ENCODE measurements at places on chromosomes 3 and 15. TPM values are rescaled to one million over a fixed set of nuclear protein-coding genes. Genes with fewer than 3 reads are reported as not detected.

Gene SMCO1
- total RNA-seq, result not detected

Gene PSTPIP1
- total RNA-seq, result not detected

Gene ANKRD63
- total RNA-seq, result 0.40 TPM

Gene ZBTB47
- total RNA-seq, result 5.0 TPM

Gene SLC51B
- total RNA-seq, result 16.8 TPM

Gene FBXL22
- 0.18 TPM for total RNA-seq

Gene CAND2
- total RNA-seq, result 0.41 TPM

Gene SERPINI2
- not detected for total RNA-seq

Gene SPINK8
- total RNA-seq, result not detected

Gene TLR9
- total RNA-seq, result not detected

Gene PLA2G4E
- not detected for total RNA-seq

Gene RIOX2
- 31.9 TPM for total RNA-seq

Data from A549 treated with Mapracorat at 1 μM for 4 hours (cell line).